ENCODE measurements at places on chromosomes 11 and 22.

DNA sequence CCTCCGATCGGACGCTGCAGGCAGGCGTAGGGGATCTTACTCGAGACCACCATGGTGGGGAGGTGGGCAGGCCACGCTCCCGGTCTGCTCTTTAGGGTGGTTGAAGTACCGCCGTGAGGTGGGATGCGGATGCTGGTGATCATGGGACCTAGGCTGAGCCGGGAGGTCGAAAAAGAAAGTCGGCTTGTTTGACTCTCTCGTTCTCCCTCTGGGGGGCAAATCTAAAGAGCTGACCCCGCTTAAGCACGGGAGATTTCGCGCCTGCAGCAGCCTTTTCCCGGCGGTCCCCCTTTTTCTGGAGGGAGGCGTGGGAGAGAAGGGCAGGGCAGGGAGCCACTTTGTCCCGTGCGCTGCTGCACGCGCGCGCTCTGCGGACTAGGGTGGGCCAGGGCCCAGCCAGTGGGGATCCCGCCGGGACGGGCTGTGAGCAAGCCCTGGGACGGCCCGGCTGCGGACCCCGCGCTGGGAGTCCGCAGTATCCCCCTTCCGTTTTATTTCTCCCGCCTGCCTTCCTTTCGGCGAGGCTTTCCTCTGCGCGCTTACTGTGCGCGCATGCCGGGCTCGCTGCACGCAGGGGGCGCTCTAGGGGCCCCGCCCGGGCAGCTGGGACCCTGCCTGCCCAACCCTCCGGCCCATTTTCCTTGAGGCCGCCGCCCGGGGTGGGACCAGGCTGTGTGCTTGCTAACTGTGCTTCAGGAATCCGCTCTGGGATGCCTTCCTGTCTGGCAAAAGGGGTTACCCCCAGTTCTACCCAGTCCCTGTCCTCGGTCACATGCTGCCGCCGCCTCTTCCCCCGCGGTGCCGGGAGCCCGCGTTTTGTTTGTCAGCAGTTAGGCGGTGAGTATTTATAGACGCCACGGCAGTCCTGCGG lies 81.0 kb downstream of the PRR5L start:
- peak; percentile 56 for DNase-seq
- no peaks in the 10 kb centered on the region for H3K4me1 ChIP-seq
- peaks cover 4% of the 10 kb centered on the region for H3K27me3 ChIP-seq
- no peak overlapping the region for H3K27ac ChIP-seq
- peak overlapping the region; percentile 98 for H3K4me3 ChIP-seq

- H3K27ac ChIP-seq = no peak overlapping the region
- no peak overlapping the region for H3K4me3 ChIP-seq
- H3K36me3 ChIP-seq = no peaks in the 10 kb centered on the region
- H3K27me3 ChIP-seq = no peaks in the 10 kb centered on the region
These were observed 182.2 kb downstream of the ETS1 start for GRCh38 chr11:128405112-128405511.

GRCh38 chr22:23693979-23694680 lies 3.3 kb downstream of the RGL4 start:
- H3K36me3 ChIP-seq = peaks cover 13% of the 10 kb centered on the region
- H3K27ac ChIP-seq = no peak overlapping the region
- no peak for DNase-seq
- no peaks in the 10 kb centered on the region for H3K4me1 ChIP-seq
- H3K27me3 ChIP-seq = no peaks in the 10 kb centered on the region

DNA sequence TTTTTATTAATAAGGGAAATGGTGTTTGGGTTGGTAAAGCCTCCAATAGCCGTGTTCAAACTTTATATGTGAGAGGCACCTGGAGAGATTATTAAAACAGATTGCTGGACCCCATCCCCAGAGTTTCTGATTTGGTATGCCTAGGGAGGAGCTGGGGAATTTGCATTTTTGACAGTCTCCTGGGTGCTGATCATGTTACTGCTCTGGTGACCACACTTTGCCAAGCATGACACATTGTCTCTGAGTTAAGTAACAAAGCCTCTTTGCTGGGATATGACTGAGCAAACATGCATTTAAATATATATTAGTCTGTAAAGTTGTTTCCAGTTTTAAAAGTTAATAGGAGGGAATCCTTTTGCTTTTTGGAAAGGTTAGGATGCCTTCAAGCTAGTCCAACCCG lies 140.4 kb downstream of the NAV2 start:
- DNase-seq = no peak
- peaks cover 2% of the 10 kb centered on the region for H3K36me3 ChIP-seq
- peaks cover 5% of the 10 kb centered on the region for H3K4me1 ChIP-seq
- no peaks in the 10 kb centered on the region for H3K27me3 ChIP-seq
- no peak overlapping the region for H3K27ac ChIP-seq
- no peak overlapping the region for H3K4me3 ChIP-seq

DNA sequence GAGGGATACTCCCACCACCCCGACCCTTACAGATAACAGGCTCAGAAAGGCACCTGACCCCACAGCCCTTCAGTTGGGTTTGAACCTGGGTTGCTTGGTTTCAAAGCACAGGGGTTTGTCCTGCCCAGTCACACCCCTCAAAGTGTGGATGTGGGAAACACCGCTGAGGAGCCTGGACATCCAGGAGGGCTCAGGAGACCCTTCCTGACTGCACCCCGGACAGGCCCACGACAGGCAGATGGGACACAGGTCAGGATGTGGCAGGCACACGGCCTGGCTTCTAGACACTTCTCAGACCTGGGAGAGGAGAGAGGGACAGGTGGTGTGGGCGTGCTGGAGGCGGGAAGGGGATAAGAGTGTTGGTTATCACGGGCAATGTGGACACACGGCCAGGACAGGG lies 932.3 kb downstream of the BRD1 start:
- H3K27me3 ChIP-seq = no peaks in the 10 kb centered on the region
- no peaks in the 10 kb centered on the region for H3K36me3 ChIP-seq
- H3K4me1 ChIP-seq = no peaks in the 10 kb centered on the region
- H3K4me3 ChIP-seq = no peak overlapping the region
- no peak overlapping the region for H3K27ac ChIP-seq

- no peaks in the 10 kb centered on the region for H3K36me3 ChIP-seq
- no peaks in the 10 kb centered on the region for H3K4me1 ChIP-seq
- H3K27ac ChIP-seq = no peak overlapping the region
- DNase-seq = peak; percentile 23
These were observed 37.7 kb downstream of the NTM start for GRCh38 chr11:131408025-131408640.

- no peak overlapping the region for H3K4me3 ChIP-seq
- peaks cover 3% of the 10 kb centered on the region for H3K4me1 ChIP-seq
- no peaks in the 10 kb centered on the region for H3K27me3 ChIP-seq
These were observed 103.4 kb upstream of the NECTIN1 start for GRCh38 chr11:119832202-119832935.

- peaks cover 7% of the 10 kb centered on the region for H3K4me1 ChIP-seq
- no peak overlapping the region for H3K27ac ChIP-seq
- H3K36me3 ChIP-seq = peaks cover 5% of the 10 kb centered on the region
- H3K27me3 ChIP-seq = no peaks in the 10 kb centered on the region
- no peak overlapping the region for H3K4me3 ChIP-seq
These were observed 40.7 kb downstream of the SHANK2 start for GRCh38 chr11:71211631-71212030.

DNA sequence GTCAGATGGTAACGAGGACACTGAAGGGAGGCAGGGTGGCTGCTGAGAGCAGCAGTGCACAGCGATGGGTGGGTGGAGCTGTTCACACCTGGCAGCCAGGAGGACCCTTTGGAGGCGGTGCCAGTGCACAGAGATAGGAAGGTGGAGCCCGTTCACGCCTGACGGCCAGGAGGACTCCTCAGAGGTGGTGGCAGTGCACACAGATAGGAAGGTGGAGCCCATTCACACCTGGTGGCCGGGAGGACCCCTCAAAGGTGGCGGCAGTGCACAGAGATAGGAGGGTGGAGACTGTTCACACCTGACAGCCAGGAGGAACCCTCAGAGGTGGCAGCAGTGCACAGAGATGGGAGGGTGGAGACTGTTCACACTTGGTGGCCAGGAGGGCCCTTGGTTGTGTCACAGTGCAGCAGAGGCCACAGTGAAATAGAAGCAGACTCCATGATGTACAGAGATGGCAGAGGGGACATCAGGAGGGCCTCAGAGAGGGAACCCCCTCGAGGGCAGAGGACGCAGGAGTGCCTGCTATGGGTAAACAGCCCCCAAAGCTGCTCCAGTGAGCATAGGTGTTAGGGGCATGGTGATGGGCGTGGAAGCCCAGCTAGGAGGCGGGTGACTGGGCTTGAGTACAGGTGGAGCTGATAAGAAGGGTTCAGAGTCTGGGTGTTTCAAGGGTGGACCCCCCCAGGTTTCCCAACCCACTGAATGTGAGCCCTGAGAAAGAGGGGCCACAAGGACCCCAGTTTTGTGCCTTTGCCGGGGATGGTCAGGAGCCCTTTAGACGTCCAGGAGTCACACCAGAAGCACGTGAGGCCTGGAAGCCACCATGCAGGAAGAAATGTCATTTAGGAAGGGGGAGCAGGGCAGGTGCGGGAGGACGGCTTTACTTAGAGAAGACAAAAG lies 566.7 kb downstream of the BRD1 start:
- no peak for DNase-seq
- no peaks in the 10 kb centered on the region for H3K36me3 ChIP-seq
- H3K4me3 ChIP-seq = no peak overlapping the region
- H3K27me3 ChIP-seq = no peaks in the 10 kb centered on the region

DNA sequence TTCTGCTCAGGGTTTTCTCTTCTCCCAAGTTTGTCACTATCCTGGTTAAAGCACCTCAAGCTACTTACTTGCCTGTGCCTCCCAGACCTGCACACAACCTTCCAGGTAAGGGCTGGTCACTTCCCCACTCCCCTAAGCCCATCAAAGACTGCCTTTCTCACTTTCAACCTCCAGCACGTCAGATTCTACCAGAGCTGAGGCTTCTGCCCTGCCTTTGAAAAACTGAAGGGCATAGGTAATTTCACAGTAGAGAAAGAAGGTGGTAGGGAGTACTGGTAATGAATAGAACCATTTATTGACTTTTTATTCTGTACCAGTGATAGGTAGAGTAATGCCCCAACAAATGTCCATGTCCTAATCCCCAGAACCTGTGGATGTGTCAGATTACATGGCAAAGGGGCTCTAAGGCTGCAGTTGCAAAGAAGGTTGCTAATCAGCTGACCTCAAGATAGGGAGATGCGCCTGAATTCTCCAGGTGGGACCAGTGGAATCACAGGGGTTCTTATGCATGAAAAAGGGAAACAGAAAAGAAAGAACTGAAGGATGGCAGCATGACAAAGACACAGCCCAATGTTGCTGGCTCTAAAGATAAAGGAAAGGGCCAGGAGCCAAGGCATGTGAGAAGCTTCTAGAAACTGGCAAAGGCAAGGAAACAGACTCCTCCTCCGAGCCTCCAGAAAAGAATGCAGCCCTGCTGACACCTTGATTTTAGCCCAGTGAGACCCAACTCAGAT lies 89.0 kb downstream of the SLC1A2 start:
- H3K4me1 ChIP-seq = no peaks in the 10 kb centered on the region
- peaks cover 4% of the 10 kb centered on the region for H3K27me3 ChIP-seq
- DNase-seq = peak; percentile 7
- H3K27ac ChIP-seq = no peak overlapping the region
- H3K36me3 ChIP-seq = no peaks in the 10 kb centered on the region

GRCh38 chr11:79157738-79158137 lies 283.1 kb downstream of the TENM4 start:
- H3K27ac ChIP-seq = no peak overlapping the region
- no peaks in the 10 kb centered on the region for H3K27me3 ChIP-seq
- H3K4me3 ChIP-seq = no peak overlapping the region
- H3K4me1 ChIP-seq = no peaks in the 10 kb centered on the region
- H3K36me3 ChIP-seq = no peaks in the 10 kb centered on the region

GRCh38 chr22:49333206-49333605 lies 494.5 kb downstream of the BRD1 start:
- no peak for DNase-seq
- H3K36me3 ChIP-seq = no peaks in the 10 kb centered on the region
- no peak overlapping the region for H3K4me3 ChIP-seq

GRCh38 chr11:123509737-123510578 lies 79.9 kb downstream of the GRAMD1B start:
- H3K4me1 ChIP-seq = peaks cover 16% of the 10 kb centered on the region
- 0 out of 2 replicates have a peak overlapping the region, but pooled peaks have one; percentile 3 for H3K27ac ChIP-seq
- peak; percentile 65 for DNase-seq
- H3K27me3 ChIP-seq = no peaks in the 10 kb centered on the region

DNA sequence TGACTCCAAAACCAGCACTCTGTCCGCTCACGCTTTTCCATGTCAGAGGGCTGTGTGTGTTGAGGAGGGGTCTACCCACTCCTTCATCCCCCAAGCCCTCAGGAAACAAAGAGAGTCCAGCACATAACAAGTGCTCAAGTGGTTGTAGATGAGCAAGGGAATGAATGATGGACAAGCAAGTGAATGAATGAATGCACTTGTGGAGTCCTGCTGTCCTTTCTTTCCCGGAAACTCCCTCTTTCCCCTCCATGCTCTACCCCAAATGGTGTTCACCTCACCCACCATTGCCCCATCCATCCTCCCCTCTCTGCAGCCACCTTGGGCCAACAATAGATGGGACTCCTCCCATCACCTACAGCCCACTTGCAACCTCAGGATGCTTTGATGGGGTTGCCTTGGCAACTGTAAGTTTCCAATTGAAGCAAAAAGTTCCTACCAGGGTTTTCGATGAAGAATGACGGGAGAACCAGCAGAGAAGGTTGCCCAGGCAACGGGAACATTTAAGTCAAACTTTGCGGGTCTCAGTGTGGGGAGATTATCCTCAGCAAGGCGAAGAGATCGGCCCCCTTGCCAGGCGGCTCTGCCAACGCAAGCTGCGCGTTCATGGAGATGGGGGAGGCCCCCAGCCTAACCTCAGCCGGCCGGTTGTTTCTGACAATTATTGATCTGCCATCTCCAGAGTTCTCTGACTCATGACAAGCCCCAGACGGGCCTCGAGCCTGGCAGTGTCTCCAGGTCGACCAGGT lies 51.1 kb downstream of the MCM5 start:
- no peak overlapping the region for H3K27ac ChIP-seq
- H3K27me3 ChIP-seq = no peaks in the 10 kb centered on the region
- no peaks in the 10 kb centered on the region for H3K4me1 ChIP-seq

DNA sequence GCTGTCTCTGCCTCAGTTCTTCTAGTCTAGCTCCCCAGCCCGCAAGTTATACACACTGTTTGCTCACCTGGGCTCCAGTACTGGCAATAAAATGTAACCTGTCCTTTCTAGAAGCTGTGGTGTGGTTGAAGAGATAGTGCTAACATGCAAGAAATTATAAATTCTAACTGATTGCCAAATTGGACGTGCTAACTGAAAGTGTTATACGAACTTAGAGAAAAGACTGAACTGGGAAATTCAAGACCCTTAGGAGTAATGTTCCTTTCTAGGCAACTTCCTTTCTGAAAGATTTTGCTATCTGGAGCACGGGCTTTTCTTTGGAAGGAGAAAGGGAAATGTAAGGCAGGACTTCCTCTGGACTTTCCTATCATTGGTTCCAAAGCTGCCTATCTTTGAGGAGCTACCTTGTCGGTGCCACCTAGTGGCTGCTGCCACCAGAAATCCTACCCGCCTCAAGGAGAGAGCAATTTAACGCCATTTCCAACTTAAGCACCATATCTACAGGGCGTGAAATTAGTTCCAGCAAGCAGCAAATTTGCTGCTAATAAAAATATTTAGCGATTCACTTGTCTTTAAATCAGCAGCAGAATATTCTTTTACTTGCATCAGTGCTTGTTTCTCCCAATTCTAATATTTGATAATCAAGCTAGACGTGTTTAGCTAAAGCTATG lies 12.7 kb upstream of the TMEM218 start:
- no peak overlapping the region for H3K27ac ChIP-seq
- peaks cover 2% of the 10 kb centered on the region for H3K27me3 ChIP-seq
- H3K36me3 ChIP-seq = no peaks in the 10 kb centered on the region
- no peak overlapping the region for H3K4me3 ChIP-seq

Data from H1 (cell line).